ENCODE measurements at places on chromosomes 7 and 10.

DNA sequence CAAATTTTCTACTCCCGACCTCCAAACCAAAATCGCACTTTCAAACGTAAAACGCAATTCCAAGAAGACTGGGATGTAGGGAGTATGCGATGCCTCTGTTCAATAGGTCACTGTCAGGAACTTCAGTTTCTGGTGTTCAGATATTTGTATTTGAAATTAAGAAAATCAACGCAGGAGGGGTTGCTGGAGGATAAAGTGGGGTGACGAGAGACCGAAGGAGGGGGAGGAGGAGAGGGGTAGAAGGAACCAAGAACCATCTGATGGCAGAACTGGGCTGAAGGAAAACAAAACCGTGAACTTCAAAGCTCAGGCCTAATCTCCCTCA, 293.8 kb upstream of the NFE2L3 start:
- no peak for DNase-seq

GRCh38 chr7:151398446-151399304, 11.2 kb downstream of the WDR86 start:
- DNase-seq = no peak

GRCh38 chr7:69919426-69920111, 321.3 kb downstream of the AUTS2 start:
- no peak for DNase-seq

- DNase-seq = no peak
Measured at GRCh38 chr7:48049850-48050249, 14.5 kb downstream of the C7orf57 start.

DNA sequence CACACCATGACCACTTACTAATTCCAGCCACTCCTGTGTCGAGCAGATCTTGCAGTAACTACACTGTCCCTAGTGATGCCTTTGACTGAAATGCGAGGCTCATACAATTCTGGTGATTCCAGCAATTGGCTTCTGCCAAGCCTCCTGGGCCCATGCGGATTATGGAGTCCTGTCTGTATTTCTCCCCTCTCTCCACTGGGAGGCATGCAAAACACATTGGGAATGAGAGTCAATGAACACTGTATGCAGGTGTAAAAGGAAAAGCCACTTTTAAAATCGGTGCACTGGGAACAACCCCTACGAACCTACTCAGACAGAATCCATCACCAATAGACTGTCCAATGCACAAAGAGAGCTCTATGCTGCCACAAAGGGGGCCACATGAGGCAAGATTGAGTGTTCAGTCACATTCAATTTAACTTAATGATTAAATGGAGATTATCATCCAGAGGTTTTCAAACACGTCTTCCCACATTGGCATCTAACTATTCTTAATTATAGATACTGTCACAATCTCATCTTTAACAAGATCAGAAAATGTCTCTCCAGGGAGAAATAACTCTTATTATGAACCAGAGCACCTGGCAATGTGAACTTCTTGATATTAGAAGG, 550.6 kb downstream of the GLRX3 start:
- DNase-seq = no peak

GRCh38 chr7:114722562-114722961, 199.3 kb upstream of the MDFIC start:
- DNase-seq = no peak

GRCh38 chr10:75959209-75959608, 527.8 kb downstream of the LRMDA start:
- no peak for DNase-seq

DNA sequence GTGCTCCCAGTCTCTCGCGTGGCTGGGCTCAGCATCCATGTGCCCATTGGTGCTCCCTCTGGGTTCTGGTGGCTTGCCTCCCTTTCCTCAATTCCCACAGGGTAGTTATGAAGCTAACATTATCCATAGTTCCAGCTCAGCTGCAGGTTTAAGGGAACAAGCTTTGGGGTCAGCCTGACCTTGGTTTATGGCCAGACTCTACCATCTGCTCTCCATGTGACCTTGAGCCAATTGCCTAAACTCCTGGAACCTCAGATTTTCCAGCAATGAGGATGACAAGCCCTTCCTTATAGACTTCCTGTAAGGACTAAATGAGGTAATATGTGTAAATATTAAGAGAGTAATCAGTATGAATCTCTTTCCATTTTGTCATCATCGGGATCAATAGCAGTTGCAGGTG, 10.1 kb upstream of the SLC29A3 start:
- DNase-seq = no peak

DNA sequence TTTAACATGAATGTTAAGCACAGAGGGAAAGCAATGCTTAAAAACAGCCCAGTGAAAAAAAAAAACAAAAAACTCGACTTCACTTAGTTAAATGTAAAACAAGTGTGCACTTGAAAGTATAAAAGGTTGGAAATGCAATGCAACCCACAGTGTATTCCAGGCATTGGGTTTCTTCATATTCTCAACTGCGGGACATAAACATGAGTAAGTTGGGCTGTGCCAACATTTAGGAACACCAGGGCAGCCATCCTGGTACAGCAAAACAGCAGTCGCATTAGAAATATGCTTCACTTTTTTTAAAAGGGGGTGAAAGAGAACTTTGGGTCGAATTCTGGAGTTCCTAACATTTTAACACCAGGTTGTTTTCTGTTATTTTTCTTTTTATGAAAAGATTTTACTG, 937 bp downstream of the STEAP1 start:
- no peak for DNase-seq

DNA sequence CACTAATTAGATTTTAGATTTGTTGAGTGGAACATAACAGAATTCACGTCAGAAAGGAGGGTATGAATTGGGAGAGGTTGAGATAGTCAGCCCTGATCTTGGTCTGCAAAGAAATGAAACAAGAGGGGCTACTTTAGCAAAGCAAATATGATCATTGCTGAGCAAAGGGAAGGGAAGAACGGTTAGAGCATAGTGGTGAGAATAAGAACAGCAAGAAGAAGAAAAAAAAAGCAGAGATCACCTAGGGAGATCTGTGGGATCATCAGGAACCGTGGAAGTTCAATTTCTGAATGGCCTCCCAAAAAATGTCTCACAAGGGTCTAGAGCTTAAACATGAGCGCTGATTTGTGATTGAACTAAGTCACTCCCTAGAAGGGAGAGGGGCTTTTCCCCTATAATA, 156.1 kb downstream of the DGKI start:
- no peak for DNase-seq

- DNase-seq = no peak
Measured at GRCh38 chr7:116948934-116949333, 4.4 kb upstream of the ST7 start.
